ENCODE measurements at places on chromosomes 1 and 21.

DNA sequence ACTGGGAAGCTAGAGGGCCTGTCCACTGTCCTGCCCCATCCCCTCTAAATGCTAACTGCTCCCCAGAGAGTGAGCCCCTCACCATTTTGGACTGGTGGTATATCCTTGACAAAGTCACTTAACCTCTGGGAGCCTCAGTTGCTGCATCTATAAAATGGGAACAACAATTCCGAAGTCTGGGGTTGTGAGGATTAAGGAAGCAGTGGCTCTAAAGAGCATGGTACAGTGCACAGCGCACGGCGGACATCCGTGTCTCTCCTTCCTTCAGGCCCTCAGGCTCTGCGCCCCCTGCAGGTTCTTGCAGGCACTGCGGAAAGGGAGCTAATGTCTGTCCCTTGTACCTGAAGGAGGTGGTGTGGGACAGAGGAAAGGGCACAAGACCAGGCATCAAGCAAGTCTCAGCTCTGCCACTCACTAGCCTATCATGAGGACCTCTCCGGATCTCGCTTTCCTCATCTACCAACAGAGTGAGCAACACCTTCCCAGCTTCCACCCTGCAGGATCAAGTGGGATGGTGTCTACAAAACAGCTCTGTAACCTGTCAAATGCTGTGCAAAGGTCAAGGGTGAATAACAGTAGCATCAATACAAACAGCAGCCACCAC is 20.1 kb downstream of the ECE1 start:
- peak; percentile 51 for DNase-seq

DNA sequence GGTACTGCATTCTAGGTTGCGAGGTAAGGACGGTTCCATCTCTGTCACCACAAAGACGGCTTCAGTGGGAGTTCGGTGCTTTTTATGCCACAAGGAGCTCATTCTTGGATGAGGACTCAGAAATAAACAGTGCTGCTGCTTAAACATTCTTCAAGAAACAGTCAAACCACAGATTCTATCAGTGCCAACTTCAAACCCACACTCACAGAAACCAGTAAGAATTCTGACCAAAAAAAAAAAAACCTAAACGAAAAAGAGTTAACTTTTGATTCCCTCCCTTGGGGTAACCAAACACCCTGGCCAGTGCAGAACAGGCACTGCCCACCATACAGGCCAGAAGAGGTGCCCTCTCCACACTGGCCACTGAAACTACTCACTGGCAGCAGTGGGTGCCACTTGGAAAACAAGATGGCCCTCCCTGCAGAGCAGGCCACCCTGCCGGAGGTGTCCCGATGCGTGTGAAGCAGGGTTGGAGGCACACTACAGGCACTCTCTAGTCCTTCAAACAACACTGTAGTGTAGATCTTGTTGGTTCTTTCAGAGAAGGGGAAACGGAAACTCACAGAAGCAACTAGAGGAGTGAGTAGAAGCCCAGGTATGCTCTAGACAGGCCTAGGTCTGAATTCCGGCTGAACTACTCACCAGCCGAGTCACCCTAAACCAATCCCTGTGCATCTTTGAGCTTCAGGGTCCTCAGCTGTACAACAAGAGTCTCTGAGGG is 87.3 kb upstream of the TLR5 start:
- peak; percentile 92 for DNase-seq

GRCh38 chr1:91120936-91121335 is 99.1 kb upstream of the ZNF644 start:
- no peak for DNase-seq

- DNase-seq, result peak; percentile 24
These were observed 240.2 kb upstream of the LYPLAL1 start for GRCh38 chr1:218933513-218933912.

DNA sequence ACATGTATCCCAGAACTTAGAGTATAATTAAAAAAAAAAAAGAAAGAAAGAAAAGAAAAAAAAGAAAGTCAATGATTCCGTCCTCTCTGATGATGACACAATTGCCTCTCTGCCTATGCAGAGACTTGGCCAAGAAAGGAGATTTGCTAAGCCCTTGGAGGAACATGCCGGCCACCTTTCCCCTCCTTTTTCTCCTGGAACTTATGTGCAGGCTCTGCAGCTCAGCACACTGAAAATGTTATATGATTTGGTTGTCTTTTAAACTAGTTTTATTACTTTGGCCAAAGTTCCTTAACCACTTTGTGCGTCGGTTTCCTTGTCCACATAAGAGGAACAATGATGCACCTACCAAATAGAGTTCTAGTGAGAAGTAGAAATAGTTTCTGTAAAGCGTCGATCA is 111.4 kb upstream of the ZNF644 start:
- no peak for DNase-seq

DNA sequence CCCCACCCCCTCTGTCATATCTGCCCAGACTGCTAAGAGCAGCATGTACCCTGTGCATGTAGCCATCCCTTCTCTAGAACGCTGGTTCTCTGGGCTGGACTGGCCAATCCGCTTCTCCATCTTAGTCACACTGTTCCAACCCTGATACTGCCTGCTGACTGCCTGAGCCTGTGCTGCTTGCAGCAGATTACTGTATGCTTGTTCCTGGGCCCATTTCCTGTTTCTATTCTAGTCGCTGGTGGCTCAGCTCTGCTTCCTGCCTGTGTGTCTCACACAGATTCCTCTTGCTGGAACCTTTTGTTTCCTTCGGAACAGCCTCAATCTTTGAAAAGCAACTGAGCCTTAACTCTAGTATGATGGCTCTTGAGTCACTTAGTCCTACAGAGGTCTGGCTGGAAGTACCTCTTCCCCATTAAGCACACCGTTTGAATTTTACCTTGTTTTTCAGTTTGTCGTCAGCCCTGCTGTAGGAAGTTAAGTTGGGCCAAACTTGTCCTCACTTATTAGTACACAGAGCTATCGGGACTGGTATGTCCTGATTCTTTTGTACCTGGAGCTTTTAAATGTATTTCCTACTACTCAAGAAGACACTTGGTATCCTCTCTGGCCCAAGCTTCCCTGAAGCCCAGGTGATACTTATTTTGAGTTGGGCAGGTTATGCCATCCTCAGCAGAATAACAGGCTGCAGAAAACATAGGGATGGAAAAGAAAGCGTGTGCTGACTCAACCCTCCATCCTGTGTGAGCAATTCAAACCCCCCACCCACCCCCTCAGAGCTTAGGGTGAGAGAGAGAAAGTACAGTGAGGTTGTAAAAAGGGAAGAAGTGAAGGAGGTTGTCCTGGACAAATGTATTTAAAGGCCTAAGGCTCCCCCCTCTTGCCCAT is 43.4 kb upstream of the PIGV start:
- DNase-seq, result peak; percentile 90

Measured in fibroblast of skin of right quadriceps (primary cell).